Transverse colon (tissue), 4 donors: ENCODE measurements at places on chromosomes 5 and 9. TPM values are rescaled to one million over a fixed set of nuclear protein-coding genes. Genes with fewer than 3 reads are reported as not detected.
A peak's percentile ranks its signal among the peaks of the same experiment; 100 is the strongest.

DNA sequence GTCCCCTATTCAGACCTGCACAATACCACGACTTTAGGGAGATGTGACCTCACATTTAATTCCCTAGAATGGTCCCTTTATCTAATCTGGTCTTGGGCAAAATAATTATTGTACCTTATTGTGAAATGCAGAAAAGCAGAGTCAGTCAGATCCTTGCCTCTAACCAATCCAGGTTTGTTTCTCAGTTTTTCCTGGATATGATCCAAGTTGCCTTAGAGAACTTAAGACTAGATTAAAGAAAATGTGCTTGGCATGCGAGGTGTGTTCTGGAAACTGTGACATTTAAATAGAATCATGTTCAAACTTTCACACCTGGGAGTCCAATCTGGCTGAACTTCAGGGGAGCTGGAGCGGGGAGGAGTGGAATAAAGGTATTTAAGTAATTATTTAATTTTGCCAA lies 696.2 kb downstream of the DNAH5 start:
- H3K27me3 ChIP-seq = no peaks in the 10 kb centered on the region
- no peaks in the 10 kb centered on the region for H3K36me3 ChIP-seq
- DNase-seq = no peak
- no peaks in the 10 kb centered on the region for H3K4me1 ChIP-seq
- H3K4me3 ChIP-seq = no peak overlapping the region

DNA sequence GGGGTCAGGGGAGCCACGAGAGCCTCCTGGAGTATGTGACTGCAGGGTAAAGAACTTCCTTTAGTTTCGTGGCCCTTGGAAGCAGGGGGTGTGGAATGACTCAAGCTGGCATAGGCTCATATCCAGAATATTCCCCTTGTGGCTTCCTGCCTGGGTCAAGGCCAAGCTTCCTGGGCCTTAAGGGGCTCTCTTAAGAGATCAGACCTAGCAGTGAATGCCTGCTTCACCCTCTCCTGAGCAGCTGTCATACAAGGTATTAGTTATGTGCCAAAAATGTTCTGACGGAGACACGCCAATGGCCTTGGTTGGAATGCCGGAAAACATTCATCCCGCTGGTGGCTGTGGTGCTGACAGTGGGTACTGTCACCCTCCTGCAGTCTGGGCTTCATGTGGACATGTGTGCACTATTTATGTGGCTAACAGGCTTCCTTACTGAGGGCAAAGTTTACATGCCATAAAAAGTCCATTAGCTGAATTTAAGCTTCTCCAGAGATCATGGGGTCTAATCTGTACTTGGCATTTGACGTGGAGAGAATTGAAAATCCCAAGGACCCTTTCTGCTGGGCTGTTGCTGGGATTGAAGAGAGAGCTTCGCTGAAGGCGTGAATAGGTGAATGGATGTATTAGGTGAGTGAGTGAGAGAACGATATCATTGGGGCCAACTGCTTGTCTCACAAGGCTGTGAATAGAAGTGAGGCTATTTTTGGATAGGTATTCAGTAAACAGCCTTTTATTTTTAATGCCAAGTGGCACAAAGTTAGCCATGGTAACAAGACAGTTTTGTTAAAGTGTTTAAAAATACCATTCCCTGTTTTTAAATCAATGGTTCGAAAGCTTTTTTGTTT lies 156.8 kb downstream of the MACROH2A1 start:
- H3K36me3 ChIP-seq = no peaks in the 10 kb centered on the region
- DNase-seq = no peak
- H3K4me3 ChIP-seq = no peak overlapping the region
- peaks cover 69% of the 10 kb centered on the region for H3K4me1 ChIP-seq
- H3K27ac ChIP-seq = peak overlapping the region; percentile 92
- no peaks in the 10 kb centered on the region for H3K27me3 ChIP-seq

DNA sequence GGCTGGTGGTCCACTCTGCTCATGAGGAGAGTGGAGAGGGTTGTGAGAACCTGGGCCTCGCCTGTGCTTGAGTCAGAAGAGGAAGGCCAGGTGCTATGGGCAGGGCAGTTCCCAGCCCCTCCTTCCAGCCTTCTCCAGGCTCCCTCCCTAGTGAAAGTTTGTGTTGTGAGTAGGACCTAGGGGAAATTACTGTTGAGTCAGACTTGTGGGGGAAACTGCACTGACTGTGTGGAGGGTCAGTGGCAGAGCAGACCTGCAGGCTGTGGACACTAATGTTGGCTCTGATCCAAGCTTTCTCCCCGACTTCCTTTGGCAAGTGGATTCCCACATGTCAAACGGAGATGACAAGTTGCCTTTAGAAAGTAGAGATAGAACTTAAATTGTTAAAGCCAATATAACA lies 102.6 kb downstream of the ARHGAP26 start:
- no peak overlapping the region for H3K4me3 ChIP-seq
- H3K36me3 ChIP-seq = no peaks in the 10 kb centered on the region
- peak; percentile 73 for DNase-seq

GRCh38 chr5:32471784-32472183 lies 27.2 kb upstream of the ZFR start:
- H3K27ac ChIP-seq = no peak overlapping the region
- DNase-seq = peak; percentile 13
- H3K4me3 ChIP-seq = no peak overlapping the region
- no peaks in the 10 kb centered on the region for H3K4me1 ChIP-seq
- no peaks in the 10 kb centered on the region for H3K27me3 ChIP-seq

DNA sequence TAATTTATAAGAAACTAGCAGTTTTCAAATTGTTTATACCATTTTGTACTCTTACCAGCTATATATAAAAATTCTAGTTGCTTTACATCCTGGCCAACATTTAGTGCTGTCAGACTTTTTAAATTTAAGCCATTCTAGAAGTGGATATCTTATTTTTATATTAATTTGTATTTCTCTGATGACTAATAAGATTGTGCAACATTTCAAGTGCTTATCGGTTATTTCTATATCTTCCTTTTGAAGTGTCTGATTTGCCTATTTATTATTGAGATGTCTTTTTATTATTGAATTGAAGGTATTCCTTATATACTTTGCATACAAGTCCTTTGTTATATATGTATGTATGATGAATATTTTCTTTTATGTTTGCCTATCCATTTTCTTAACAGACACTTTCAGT lies 324.0 kb downstream of the ELAVL2 start:
- H3K4me1 ChIP-seq = no peaks in the 10 kb centered on the region
- H3K36me3 ChIP-seq = no peaks in the 10 kb centered on the region
- no peak overlapping the region for H3K4me3 ChIP-seq
- no peaks in the 10 kb centered on the region for H3K27me3 ChIP-seq
- DNase-seq = no peak

DNA sequence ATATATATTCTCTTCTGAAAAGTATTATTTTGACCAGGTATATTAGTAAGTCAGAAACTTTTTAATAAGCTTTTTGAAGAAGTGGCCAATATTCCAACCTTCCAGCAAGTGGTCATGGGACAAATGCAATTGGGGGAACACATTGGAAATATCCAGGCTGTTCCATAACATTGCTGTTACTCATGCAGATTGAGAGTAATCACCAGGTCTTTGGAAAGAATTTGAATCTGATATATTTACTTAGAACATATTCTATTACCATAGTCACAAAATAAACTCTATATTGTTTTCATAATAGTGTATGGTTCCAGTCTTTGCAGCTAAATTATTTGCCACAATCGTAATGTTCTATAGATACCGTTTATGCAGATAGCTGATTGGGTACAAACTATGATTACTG lies 102.8 kb downstream of the TAF11L14 start:
- H3K4me1 ChIP-seq = no peaks in the 10 kb centered on the region
- H3K27ac ChIP-seq = no peak overlapping the region
- no peak overlapping the region for H3K4me3 ChIP-seq
- DNase-seq = no peak
- no peaks in the 10 kb centered on the region for H3K36me3 ChIP-seq

DNA sequence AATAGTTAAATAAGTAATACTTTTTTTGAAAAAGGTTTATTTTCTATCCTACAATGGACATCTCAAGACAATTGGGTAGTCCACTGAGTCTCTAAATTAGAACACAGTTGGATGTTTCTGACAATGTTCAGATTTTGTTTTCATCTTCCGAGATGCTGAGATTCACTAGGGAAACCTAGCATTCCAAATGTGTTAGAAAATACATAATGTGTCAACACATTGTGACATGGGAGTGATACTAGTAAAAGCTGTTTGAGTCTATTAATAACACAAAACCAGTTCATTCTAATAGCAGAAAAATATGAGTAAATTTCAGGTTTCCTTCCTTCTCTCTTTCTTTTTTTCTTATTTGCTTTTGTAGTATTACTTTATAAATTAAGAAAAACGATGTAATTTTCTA lies 68.2 kb upstream of the CDH10 start:
- no peaks in the 10 kb centered on the region for H3K36me3 ChIP-seq
- no peaks in the 10 kb centered on the region for H3K27me3 ChIP-seq
- no peak overlapping the region for H3K27ac ChIP-seq

DNA sequence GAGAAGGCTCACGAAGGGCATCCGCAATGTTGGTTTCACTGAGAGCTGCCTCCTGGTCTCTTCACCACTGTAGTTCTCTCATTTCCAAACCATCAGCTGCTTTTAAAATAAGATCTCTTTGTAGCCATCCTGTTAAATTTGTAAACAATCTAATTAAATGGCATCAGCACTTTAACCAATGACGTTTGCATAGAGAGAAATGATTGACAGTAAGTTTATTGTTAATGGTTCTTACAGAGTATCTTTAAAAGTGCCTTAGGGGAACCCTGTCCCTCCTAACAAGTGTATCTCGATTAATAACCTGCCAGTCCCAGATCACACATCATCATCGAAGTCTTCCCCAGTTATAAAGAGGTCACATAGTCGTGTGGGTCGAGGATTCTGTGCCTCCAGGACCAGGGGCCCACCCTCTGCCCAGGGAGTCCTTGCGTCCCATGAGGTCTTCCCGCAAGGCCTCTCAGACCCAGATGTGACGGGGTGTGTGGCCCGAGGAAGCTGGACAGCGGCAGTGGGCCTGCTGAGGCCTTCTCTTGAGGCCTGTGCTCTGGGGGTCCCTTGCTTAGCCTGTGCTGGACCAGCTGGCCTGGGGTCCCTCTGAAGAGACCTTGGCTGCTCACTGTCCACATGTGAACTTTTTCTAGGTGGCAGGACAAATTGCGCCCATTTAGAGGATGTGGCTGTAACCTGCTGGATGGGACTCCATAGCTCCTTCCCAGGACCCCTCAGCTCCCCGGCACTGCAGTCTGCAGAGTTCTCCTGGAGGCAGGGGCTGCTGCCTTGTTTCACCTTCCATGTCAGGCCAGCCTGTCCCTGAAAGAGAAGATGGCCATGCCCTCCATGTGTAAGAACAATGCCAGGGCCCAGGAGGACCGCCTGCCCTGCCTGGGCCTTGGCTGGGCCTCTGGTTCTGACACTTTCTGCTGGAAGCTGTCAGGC lies 16.6 kb downstream of the SQSTM1 start:
- H3K27ac ChIP-seq = peak overlapping the region; percentile 24
- no peaks in the 10 kb centered on the region for H3K4me1 ChIP-seq
- H3K36me3 ChIP-seq = peaks cover 2% of the 10 kb centered on the region
- no peaks in the 10 kb centered on the region for H3K27me3 ChIP-seq
- no peak overlapping the region for H3K4me3 ChIP-seq

DNA sequence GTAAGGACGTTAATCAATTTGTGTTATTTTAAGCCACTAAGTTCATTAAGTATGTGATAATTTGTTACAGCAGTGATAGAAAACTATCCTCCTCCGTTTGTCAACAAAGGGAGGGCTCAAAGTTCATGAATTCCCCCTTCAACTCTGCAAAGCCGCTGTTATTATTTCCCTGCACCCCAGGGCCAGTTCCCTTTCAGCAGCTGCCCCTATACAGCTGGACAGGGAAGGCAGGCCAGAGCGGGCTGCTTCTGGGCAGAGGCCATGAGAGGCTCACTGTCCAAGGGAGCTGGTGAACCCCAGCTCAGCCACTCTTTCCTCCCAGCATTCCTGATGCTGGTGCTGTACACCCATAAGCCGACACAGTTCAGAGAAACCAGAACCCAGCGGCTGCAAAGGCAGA lies 102.4 kb upstream of the GPR151 start:
- no peak for DNase-seq
- no peaks in the 10 kb centered on the region for H3K36me3 ChIP-seq
- H3K27me3 ChIP-seq = no peaks in the 10 kb centered on the region
- no peak overlapping the region for H3K27ac ChIP-seq
- no peak overlapping the region for H3K4me3 ChIP-seq

DNA sequence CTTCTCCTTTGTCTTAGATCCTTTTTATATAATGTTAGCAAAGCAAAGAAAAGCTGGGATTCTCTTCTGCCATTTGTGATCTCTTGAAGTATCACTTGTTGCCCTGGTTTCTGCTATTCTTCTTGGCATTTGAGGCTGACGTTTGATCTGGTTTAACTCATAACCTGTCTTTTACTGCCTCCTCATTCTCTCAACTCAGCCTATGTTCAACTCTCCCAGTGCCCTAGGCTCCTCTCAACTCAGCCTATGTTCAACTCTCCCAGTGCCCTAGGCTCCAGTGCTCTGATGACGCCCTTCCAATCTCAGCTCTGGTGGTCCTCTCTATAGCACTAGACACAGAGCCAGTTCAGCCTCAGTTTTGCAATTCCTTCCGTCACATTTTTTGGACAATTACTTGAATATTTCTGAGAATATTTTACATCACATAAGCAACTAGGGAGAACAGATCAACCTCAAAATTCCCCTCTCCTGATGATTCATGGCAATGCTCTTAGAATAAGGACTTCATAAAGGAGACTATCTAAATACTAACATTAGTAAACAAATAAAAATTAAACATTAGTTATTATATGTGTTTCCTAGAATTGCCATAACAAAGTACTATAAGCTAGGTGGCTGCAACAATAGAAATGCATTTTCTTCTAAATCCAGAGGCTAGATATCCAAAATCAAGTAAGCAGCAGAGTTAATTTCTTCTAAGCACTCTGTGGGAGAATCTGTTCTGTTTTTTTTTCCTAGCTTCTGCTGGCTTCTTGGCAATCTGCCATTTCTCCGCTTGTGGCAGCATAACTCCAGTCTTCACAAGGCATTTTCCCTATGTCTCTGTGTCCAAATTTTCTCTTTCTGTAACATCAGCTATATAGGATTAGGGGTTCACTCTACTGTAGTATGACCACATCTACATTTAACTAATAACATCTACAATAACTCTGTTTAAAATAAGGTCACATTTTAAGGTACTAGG lies 662.1 kb upstream of the FTMT start:
- no peaks in the 10 kb centered on the region for H3K4me1 ChIP-seq
- no peak overlapping the region for H3K27ac ChIP-seq
- no peaks in the 10 kb centered on the region for H3K36me3 ChIP-seq
- H3K27me3 ChIP-seq = no peaks in the 10 kb centered on the region
- H3K4me3 ChIP-seq = no peak overlapping the region
- DNase-seq = no peak

DNA sequence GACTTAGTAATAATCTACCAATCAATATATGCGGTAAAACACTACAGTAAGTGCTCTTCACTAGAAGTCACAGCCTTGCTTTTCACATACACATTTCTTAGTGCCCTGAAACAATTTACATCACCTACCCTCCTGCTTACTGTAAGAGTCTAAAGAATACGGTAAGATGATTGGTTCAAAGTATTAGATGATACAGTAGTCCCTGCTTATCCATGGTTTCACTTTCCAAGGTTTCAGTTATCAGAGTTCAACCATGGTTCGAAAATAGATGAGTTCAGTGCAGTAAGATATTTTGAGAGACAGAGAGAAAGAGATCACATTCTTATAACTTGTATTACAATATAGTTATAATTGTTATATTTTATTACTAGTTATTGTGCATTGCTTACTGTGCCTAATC lies 83.0 kb downstream of the CPLANE1 start:
- no peaks in the 10 kb centered on the region for H3K4me1 ChIP-seq
- no peak for DNase-seq
- no peak overlapping the region for H3K27ac ChIP-seq
- H3K27me3 ChIP-seq = no peaks in the 10 kb centered on the region

GRCh38 chr5:109838157-109838556 lies 148.4 kb downstream of the MAN2A1 start:
- H3K4me3 ChIP-seq = no peak overlapping the region
- DNase-seq = no peak
- H3K27me3 ChIP-seq = no peaks in the 10 kb centered on the region
- no peaks in the 10 kb centered on the region for H3K36me3 ChIP-seq

GLDC gene
- 70.7 TPM for total RNA-seq

FAM163B gene
- not detected for total RNA-seq

JAKMIP2 gene
- 0.79 TPM for total RNA-seq
